ENCODE measurements at places on chromosomes 11 and 22.
A peak's percentile ranks its signal among the peaks of the same experiment; 100 is the strongest.

GRCh38 chr11:70399681-70400112 lies 1.4 kb downstream of the CTTN start:
- DNase-seq = no peak

GRCh38 chr22:47276450-47276820 lies 514.0 kb downstream of the TBC1D22A start:
- no peak for DNase-seq

DNA sequence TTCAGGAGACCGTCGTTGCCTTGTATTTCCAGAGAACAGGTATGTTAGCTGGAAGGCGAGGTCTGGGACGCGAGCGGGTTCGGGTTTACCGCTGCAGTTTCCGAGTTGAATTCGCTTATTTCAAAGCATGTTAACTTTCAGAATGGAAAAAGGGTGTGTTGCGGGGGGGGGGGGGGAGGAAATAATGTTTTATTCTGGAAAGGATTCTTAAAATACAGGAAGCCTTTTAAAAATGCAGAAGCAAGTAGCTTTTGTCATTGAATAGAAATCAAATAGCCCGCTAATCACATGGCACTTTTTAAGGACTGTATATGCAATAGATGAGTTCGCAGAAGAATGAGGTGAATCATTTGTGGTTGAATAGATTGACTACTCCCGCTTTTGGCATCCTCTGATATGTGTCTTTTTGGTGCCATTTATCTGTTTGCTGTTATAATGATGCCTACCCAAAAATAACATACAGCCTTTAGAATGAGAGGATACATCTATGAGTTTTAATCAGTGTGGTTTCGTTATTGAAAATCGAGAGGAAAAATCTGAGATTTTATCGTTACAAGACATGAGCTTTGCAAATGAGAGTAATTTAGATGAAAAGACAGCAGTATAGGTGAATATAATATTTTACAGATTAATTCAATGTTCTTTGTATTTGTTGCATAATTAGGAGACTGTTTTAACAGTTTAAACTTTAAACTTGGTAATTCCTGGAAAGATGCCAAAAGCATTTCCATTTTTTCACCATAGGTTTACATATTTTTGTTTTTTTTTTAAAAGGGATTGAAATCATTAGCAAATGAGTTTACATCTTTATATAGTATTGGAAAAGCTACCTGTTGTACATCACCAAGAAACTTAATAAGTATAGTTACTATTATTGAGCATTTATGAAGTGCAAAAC lies 1.7 kb downstream of the PDE3B start:
- peak; percentile 23 for DNase-seq

GRCh38 chr11:60064111-60064510 lies 7.6 kb downstream of the MS4A3 start:
- DNase-seq = no peak

DNA sequence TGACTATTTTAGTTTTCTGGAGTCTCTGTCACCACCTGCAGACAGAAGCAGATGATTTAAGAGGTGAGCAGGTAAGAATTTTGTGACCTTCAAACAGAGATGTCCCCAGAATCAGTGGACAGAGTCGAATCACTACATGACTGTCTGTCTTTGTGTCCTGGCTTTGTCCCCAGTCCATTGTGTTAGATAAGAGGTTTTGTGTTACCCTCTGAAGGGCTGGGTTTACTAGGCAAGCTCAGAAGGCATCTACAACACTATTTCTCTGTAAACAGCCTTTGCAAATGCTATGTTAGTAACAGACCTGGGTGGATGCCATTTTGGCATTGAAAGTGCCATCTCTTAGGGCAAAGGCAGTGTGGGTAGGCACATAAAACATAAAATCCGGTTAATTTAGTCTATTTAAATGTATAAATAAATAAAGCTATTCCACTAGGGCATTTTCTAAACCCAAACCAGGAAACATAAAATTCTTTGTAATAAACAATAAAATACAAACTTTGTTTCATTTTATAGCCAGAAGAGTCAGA lies 40.3 kb upstream of the CADM1 start:
- DNase-seq = no peak
